ENCODE measurements at places on chromosomes 5 and 9.
A peak's percentile ranks its signal among the peaks of the same experiment; 100 is the strongest.

DNA sequence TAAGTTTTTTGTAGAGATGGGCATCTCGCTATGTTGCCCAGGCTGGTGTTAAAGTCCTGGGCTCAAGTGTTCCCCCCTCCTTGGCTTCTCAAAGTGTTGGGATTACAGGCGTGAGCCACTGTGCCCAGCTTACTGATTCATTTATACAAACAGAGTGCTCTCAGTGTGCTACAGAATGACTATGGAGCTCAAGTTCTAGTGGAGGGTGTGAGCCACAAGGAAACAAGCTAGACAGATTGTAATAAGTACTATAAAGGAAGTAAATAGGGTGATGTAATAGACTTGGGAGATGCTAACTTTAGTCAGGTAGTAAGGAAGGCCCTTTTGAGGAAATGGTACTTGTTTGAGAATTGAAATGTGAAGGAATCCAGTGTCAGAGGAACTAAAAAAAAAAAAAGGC, 1.7 kb upstream of the TMEM267 start:
- no peak for DNase-seq

GRCh38 chr9:76704593-76705204, 59.5 kb upstream of the PCA3 start:
- peak; percentile 87 for DNase-seq

- DNase-seq, result peak; percentile 56
Observed at GRCh38 chr9:91734371-91734981, 215.6 kb downstream of the ROR2 start.

DNA sequence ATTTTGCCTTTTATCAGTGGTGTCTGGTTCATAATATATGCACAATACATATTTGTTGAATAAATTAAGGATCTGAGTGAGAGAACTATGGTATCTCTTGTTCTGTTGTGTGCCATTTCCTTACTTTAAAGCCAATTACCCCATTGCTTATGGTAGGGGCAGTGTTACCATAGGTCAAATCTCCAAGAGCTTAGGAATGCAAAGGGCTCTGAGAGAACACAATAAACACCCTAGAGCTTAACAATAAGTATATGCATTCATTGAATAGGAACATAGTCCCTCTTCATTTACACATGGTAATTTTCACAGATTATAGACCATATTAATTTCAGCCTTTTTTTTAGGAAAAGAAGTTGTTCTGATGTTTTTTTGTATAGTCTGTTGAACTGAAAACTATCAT, 112.2 kb downstream of the MCTP1 start:
- no peak for DNase-seq

- DNase-seq, result peak; percentile 74
Observed at GRCh38 chr5:56323505-56323904, 90.4 kb upstream of the ANKRD55 start.

- DNase-seq, result no peak
Observed at GRCh38 chr9:36036253-36036779, 397 bp upstream of the RECK start.

DNA sequence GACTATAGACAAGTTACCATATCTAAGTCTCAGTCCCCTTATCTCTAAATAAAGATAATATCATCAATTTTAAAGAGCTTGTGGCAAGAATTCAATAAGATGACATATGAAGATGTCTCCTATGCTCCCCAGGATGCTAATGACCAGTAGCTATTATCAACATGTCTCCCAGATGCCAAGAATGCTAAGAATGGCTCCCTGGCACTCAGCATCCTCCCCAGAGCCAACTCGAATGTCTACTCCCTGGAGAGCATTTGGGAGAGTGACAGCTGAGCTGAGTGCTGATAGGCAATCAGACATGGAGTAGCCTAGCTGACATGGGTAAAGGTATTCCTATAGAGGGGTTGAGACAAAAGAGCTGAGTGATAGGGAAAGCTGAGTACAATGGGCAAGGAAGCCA, 15.9 kb downstream of the P4HA2 start:
- peak; percentile 61 for DNase-seq

DNA sequence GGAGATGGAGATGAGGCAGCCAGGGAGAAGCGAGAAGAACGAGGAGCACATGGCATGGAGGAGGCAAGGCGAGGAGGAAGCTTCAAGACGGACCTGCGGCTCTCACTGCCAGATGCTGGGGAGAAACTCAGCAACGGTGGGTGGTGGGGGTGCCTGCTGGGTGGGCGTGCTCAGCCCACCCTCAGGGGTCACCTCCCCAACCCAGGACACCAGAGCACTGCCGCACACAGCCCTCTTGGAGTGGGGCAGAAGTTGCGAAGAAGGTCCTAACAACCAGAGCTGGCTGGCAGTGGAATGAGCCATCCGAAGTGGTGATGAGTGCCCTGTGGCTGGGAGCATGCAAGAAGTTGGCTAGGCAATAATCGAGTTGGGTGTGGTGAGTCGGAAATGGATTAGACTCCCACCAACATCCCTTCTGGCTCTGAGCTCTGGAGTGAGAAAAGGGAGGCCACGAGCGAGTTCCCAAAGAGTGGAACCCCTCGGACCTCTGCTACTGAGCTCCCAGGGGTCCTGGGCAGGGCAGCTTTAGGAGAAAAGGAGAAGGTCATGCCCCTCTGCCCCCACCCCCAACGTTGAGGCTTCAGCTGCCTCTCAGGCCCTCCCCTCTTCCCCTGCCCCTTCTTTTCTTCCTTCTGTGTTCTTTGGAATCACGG, 212.7 kb upstream of the MVB12B start:
- no peak for DNase-seq

DNA sequence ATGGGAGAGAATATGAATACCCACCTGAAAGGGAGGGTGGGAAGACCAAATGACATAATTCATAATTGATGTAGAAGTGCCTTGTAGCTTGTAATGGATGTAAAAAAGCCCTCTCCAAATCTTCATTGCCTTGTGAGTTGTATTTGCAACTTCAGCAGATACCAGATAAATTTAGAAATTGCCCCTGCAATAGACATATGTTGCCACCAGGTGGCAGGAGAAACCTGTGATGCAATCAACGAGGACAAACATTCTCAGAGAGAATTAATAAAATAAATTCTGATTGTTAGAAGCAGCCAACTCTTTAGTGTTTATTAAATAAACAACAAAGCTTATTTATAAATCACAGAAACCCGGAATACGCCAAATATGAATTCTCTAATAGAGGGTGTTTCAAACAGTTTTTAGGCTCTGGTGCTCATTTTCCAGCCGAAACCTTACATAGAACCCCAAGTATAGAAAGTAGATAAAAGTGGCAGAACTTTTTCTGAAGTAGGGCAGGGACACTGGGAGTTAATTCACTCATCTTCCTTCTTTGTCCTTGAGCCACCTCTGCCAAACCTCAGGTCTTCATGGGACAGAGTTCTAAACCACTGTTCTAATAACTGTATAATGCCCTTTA, 147.8 kb downstream of the TMEM38B start:
- DNase-seq, result peak; percentile 37

- DNase-seq, result no peak
Observed at GRCh38 chr9:83511051-83511450, 27.1 kb downstream of the FRMD3 start.

DNA sequence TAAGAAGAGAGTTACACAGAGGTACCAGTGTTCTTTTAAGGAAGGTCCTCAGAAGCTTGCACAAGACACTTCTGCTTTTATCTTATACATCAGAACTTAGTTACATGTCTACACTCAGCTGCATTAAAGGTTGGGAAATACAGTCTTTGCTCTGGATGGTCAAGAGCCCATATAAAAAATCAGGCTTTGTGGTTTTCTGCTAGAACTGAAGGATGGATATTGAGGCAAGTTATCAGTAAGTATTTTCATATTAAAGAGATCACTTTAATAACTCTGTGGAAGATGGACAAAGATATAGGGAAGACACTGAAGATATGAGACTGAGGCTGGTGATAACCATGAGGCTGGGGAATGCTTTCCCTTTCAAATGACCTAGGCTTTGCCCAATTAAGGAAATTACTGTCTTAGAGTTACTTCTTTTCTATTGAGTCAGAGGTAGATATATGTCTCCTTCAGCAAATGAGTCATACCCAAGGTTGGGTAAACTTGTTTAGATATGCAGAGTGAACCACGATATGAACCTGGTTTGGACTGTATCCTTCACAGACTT, 87.0 kb upstream of the TNC start:
- DNase-seq, result peak; percentile 90

DNA sequence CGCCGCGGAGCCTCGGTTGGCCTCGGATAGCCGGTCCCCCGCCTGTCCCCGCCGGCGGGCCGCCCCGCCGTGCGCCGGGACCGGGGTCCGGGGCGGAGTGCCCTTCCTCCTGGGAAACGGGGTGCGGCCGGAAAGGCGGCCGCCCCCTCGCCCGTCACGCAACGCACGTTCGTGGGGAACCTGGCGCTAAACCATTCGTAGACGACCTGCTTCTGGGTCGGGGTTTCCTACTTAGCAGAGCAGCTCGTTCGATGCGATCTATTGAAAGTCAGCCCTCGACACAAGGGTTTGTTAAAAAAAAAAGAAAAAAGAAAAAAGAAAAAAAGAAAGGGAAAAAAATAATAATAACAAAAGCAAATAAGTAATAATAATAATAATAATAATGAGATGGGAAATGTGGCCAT, 112.8 kb downstream of the GCNT1 start:
- DNase-seq, result no peak

GRCh38 chr5:116750631-116751580, 176.3 kb upstream of the SEMA6A start:
- DNase-seq, result no peak

DNA sequence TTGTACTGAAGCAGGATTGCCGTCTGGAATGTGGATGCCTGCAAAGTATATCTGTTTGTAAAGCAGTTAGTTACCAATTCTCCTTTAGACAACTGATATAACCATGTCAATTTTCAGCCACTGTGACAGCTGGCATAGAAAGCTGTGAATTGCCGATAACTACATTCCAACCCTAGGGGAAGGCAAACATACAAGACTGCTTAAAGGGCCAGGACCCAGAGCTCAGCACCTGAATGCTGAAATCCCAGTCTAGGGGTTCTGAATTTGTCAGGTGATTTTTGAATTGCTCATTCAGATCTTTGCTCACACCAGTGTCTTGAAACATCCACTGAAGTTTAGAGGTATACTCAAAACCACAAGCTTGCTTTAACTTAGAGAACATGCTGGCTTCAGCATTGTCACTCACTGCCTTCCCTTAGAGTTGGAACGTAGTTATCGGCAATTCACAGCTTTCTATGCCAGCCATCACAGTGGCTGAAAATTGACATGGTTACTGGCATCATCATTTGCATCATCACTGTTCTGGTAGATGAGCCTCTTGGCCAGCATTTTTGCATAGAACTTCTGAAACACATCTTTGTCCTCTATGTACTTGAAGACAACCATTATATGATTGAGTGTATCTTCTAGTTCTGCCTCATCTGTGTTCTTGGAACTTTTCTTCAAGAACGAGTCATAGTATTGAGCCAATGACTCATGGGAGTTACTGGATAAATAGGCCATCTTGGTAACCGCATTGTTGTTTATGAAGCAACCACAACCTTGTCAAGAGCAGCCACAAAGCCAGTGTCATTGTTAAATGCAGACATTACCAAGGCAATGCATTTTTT, 82.1 kb downstream of the CCDC192 start:
- DNase-seq, result peak; percentile 87

- DNase-seq, result no peak
Observed at GRCh38 chr5:117359895-117360294, 785.3 kb upstream of the SEMA6A start.

- no peak for DNase-seq
Observed at GRCh38 chr9:20658677-20659473, 25.2 kb upstream of the FOCAD start.

DNA sequence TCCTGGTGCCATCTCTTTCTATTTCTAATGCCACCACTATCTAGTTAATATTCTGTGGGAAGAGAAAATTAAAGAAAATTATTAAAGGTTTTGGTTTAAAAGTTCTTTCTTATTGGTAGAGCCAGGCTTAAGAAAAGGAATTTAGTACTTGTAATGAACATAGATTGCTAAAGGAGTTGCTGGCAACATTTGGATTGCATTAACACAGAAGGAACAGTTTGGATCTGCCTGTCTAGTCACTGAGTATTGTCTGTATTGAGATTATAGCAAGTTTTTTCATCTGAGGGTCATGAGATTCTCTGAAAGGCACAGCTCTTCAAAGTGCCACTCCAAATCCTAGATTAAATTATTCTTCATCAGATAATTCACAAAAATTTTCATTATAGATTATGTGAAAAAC, 32.0 kb downstream of the FSD1L start:
- no peak for DNase-seq

- DNase-seq, result no peak
Observed at GRCh38 chr9:72954431-72955125, 1.7 kb upstream of the ALDH1A1 start.

DNA sequence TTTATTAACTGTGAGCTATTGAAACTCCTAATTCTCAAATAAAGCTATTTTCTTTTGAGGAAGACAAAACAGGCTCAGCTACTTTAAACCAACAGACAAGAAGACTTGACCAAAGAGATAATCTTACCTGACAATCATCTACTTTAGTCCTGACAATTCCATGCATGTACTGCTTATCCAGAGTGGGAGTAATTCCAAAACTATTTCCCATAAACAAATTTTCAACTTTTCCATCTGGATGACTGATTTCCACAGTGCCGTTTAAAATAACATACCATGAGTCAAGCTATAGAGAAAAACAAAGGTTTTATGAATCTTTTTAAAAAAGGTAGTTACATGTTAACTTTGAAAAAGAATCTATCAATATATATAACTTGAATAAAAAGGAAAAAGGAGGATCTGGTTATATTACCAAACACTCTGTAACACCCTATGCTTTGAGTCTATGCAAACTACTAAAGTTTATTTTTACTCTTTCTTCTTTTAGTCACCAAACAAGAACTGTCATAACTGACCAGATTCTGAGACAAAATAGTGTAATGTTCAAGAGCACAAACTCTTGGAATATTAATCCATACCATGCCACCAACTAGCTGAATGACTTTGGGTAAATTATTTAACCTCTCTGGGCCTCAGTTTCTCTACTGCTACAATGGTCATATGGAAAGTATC, 129.7 kb downstream of the RAPGEF6 start:
- DNase-seq, result peak; percentile 24

GRCh38 chr9:114250648-114251047, 72.2 kb upstream of the ORM1 start:
- DNase-seq, result no peak

DNA sequence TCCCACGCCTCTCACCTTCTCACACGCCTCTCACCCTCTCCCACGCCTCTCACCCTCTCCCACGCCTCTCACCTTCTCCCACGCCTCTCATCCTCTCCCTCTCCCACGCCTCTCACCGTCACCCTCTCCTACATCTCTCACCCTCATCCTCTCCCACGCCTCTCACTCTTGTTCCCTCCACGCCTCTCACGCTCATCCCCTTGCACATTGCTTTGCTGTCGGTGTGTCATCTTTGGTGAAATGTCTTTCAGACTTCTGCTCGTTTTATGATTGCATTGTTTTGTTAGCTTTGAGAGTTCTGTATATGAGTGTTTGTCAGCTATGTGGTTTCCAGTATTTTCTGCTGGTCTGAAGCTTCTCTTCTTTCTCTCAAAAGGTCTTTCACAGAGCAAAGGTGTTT, 102.7 kb downstream of the EHMT1 start:
- DNase-seq, result no peak

DNA sequence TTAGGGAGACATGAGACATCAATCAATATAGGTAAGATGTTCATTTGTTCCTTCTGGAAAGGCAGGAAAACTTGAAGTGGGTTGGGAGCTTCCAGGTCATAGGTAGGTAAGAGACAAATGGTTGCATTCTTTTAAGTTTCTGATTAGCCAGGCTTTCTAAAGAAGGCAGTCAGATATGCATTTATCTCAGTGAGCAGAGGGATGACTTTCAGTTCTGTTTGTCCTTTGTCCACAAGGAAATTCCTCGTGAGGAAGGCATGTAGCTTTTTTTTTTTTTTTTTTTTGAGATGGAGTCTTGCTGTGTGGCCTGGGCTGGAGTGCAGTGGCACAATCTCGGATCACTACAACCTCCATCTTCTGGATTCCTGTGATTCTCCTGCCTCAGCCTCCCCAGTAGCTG, 155.3 kb upstream of the ABCA1 start:
- DNase-seq, result no peak
